ENCODE measurements at places on chromosomes 12 and 14.

DNA sequence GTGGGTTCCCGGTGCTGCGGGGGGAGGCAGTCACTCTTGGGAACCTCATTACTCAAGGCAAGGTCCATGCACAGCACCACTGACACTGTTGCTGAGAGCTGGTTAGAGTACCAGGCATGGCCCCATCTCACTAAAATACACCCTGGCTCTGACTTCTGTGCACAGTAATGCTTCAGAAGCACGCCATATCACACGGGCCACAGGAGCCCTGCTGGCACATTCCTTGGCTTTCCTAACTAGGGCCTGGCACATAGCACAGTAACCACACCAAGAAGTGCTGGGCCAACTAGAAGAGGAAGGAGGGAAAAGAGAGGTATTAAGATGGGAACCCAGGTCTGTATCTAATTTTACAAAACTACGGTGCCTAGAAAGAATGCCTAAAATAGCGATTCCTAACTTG lies 13.5 kb upstream of the RAB35 start:
- DNase-seq = no peak

DNA sequence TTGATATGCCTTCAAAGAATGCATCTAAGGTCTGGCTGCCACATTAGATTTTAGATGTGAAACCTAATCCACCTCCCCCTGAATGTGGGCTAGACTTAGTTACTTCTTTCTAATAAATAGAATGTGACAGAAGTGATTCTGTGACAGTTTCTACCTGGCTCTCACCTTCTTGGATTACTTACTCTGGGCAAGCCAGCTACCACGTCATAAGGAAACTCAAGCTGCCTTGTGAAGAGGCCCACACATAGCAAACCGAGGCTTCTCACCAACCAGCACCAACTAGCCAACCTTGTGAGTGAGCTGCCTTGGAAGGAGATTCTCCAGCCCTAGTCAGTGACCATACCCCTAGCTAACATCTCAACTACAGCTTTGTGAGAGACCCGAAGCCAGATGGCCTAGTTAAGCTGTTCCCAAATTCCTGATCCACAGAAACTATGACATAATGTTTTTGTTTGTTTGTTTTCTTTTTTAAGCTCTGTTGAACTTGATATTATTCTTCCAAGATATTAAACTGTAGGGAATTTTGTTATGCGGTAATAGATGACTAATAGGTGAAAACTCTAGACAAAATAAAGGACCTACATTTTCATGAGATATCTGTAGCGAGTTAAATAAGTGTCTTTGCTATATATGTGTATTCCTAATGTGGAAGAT lies 6.2 kb downstream of the GPR19 start:
- DNase-seq = no peak

- no peak for DNase-seq
Measured at GRCh38 chr14:50018201-50018932, 98.0 kb downstream of the VCPKMT start.

- DNase-seq = no peak
Measured at GRCh38 chr12:52667509-52667908, 12.7 kb downstream of the KRT1 start.

GRCh38 chr14:100721568-100721967 lies 5.1 kb upstream of the DLK1 start:
- DNase-seq = no peak

DNA sequence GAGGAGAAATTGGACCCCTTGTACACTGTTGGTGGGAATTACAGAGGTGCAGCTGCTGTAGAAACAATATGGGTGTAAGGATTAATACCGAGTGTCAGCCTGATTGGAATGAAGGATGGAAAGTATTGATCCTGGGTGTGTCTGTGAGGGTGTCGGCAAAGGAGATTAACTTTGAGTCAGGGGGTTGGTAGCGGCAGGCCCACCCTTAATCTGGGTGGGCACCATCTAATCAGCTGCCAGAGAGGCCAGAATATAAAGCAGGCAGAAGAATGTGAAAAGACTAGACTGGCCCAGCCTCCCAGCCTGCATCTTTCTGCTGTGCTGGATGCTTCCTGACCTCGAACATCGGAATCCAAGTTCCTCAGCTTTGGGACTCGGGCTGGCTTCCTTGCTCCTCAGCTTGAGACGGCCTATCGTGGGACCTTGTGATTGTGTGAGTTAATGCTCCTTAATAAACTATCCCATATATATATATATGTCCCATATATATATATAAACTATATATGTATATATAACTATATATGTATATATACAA lies 38.4 kb upstream of the PPP2R5C start:
- no peak for DNase-seq

DNA sequence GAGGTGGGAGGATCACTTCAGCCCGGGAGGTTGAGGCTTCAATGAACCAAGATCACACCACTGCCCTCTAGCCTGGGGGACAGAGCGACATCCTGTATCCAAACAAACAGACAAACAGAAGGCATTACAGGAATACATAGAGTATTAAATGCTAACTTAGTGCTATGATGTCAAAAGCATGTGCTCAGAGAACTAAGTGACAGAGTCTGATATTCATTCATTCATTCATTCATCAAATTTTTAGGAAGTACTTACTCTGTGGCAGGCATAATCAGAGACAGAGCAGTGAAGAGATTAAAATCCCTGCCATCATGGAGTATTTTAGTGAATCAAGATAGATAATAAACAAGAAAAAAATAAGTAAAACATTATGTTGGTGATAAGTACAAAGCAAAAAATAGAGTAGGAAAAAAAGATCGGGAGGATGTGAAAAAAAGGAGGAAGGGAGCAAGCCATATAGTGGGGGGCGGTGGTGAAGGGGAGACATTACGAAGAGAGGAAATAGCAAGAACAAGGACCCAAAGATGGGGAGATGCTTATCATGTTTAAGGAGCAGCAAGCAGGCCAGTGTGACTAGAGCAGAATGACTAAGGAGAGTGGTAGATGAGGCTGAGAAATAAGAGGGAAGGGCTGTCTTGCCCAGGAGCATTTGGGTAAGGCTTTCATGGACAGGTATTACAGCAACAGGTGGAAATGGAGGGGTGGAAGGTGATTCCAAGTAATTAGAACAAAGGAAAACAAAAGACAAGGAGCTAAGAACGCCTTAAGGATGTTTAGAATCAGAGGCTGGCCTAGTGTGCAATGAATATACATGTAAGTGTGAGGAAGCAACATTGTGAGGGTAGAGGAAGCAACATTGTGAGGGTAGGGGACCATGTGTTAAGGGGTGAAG lies 2.8 kb downstream of the MAP4K5 start:
- no peak for DNase-seq

- DNase-seq = no peak
Measured at GRCh38 chr14:90809530-90810312, 6.5 kb downstream of the TTC7B start.

GRCh38 chr12:51122844-51123243 lies 39.4 kb upstream of the CSRNP2 start:
- no peak for DNase-seq

DNA sequence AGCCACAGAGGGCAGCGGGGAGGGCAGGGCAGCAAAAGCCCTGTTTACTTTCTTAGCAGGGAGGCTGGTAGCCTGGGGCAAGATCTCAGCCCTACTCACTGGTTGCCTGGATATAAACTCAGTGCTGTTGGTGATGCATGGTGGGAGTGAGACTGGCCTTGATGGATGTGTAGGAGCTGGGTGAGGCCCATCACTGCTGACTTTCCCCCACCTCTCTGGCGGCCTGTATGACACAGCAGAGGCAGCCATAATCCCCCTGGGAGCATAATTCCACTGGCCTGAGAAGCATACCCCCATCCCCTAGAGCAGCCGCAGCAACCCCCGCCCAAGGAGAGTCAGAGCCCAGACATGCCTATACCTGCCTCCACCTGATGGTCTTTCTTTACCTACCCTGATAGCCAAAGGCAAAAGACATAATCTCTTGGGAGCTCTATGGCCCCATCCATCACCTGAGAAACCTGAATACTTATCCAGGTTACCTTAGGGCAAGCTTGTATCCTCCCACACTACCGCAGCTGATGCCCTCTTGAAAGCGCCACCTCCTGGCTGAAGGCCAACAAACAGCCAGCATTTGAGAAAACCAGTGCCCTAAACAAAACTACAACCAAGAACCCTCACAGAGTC lies 59.3 kb downstream of the DNAI7 start:
- DNase-seq = no peak

- DNase-seq = peak; percentile 3
Measured at GRCh38 chr12:1848745-1849144, 28.4 kb downstream of the LRTM2 start.

GRCh38 chr12:130764073-130764472 lies 48.0 kb upstream of the RIMBP2 start:
- no peak for DNase-seq

- no peak for DNase-seq
Measured at GRCh38 chr12:87939182-87939581, 90.0 kb downstream of the C12orf50 start.

GRCh38 chr12:95554532-95555071 lies 3.3 kb upstream of the USP44 start:
- no peak for DNase-seq

DNA sequence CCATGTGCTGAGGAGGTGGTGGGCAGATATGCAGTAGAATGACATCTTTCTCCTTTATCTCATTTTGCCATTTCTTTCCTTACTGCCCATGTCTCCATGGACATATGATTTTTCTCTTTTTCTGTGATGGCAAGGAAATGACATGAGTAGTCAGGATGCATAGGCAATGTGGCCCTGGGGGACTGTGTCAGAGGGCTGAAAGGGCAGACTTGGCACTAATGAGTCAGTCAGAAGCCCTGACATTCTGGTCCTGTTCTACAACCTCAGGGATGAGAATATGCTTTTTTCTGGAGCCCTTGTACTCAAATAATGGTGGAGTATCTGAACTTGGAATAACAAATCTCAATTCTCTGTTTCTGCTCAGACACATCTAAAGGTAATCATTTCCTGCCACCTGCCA lies 167.8 kb downstream of the TMEM117 start:
- DNase-seq = no peak

- no peak for DNase-seq
Measured at GRCh38 chr12:58914457-58914856, 5.8 kb downstream of the LRIG3 start.

GRCh38 chr14:105503935-105504692 lies 13.1 kb downstream of the TEDC1 start:
- no peak for DNase-seq

GRCh38 chr12:2338991-2339431 lies 286.2 kb downstream of the CACNA1C start:
- DNase-seq = no peak

DNA sequence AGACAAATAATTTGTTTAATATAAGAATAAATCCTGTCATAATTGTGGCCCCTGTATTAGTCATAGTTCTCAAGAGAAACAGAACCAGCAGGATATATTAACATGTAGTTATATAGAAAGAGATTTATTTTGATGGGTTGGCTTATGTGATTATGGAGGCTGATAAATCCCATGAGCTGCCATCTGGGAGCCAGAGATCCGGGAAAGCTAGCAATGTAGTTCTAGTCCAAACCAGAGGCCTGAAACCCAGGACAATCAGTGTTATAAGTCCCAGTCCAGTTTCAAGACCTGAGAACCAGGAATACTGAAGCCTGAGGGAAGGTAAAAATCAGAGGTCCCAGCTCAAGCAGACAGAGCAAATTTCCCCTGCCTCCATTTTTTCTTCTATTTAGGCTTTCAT lies 435.8 kb downstream of the RPL10L start:
- DNase-seq = no peak

GRCh38 chr14:37864128-37864527 lies 268.7 kb downstream of the TTC6 start:
- no peak for DNase-seq

GRCh38 chr12:52686063-52686462 lies 5.9 kb upstream of the KRT1 start:
- DNase-seq = no peak

- peak; percentile 62 for DNase-seq
Measured at GRCh38 chr14:74140374-74140850, 55.7 kb downstream of the LIN52 start.

DNA sequence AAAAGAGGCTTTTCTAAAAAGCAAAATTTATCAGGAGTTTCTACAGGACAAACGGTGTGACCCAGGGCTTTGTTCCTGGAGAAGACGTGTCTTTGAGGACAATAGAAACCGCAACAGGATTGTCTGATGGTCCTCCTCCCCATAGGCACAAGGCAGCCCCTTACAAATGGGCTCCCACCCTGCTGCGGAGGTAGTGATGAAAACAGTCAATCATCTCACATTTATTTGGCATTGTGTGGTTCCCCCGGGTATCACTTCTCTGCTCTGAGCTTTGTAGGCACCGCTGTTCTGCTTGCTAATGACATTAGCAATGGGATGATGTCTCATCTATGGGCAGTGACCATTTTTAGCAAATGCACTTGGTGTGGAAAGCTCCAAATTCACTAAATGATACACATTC lies 155.5 kb upstream of the TMPO start:
- no peak for DNase-seq

DNA sequence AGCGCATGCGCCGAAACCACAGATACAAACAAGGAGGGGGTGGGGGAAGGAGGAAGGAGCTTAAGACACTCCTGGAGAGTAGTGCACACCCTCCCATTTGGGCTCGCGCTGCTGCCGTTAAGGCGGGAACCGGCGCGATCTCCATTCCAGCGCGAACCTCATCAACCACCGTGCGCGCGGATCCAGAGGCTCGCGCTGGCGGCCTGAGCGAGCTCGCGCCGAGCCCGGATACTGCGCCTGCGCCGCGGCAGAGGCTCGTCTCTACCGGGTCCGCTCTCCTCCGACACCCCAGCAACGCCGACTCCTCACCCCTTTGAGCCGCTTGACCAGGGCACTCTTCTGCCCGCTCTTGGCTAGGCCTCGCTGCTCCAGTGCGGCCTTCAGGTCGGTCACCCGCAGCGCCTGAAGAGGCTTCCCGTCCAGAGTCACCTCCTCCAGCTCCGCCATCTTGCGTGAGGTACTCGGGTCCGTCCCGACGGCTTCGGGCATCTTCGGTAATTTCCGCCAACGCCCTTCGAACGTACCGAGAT lies at the start of gene ACIN1:
TSS of gene ACIN1 (minus strand) at position 471 of the 530 bp plus-strand sequence. CDS start at position 447, 24 bp downstream.
- peak; percentile 88 for DNase-seq

DNA sequence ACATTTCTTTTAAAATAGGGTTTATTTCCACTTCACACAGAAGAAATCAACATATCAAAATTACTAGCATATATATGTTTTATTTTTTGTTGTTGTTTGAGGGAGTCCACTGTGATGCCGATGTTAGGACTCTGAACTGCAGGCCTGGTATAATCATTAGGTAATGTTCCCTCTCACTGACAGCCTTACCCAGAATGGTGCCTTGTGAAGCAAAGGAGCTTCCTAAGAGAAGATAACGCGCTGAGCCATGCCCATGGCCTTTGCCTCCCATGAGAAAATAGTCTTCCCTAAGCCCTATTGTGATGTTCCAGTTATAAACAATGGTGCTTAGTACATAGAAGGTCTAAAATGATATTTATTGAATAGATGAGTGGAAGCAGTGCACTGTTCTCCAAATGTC lies 12.0 kb downstream of the GNG2 start:
- no peak for DNase-seq

DNA sequence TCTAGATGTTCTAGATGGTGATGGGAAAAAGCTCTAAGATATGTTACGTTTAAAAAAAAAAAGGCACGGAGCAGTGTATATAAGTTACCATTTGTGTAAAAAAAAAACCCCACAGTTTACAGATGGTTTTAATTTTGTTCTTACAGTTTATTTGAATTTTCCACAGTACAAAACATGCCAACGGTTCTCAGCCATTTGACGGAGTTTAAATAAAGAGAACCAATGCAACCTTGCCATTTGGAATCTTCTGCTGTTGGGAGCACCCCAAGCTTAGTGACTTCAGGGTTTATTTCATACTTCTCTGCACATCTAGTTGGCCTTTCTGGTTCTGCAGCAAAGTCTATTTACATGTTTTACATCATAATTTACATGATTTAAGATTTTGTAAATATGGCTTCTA lies 7.7 kb upstream of the HPD start:
- no peak for DNase-seq
